Stimulated activated CD4-positive, alpha-beta T cell treated with anti-CD3 and anti-CD28 coated beads, Interleukin-1b, Interleukin-23, amount 100 ng/mL, for 1 hour (primary cell): ENCODE measurements at places on chromosomes 2 and 18.

GRCh38 chr2:191539068-191539467 lies 138.9 kb upstream of the NABP1 start:
- peak; percentile 4 for DNase-seq

- no peak for DNase-seq
These were observed 79.7 kb downstream of the FAM210A start for GRCh38 chr18:13646633-13647032.

GRCh38 chr2:143564419-143564818 lies 435.2 kb downstream of the ARHGAP15 start:
- no peak for DNase-seq

- DNase-seq, result no peak
These were observed 56.1 kb upstream of the TANK start for GRCh38 chr2:161104054-161104553.

DNA sequence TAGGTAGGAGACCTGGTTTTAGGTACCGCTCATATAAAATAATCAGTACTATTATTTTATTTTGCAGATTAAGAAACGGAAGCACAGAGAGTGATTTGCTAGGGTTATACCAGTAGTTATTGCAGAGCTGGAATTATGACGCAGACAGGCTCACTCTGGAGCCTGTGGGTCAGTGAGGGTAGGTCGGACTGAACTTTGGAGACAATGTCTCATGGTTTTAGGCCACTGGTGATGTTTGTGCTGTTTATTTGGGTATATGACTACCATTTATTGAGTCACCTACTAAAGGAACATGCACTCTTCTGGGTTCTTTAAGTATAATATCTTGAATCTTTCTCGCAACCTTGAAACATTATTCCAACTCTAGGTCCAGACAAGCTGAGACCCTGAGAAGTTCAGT lies 33.5 kb upstream of the IL1R1 start:
- DNase-seq, result no peak

DNA sequence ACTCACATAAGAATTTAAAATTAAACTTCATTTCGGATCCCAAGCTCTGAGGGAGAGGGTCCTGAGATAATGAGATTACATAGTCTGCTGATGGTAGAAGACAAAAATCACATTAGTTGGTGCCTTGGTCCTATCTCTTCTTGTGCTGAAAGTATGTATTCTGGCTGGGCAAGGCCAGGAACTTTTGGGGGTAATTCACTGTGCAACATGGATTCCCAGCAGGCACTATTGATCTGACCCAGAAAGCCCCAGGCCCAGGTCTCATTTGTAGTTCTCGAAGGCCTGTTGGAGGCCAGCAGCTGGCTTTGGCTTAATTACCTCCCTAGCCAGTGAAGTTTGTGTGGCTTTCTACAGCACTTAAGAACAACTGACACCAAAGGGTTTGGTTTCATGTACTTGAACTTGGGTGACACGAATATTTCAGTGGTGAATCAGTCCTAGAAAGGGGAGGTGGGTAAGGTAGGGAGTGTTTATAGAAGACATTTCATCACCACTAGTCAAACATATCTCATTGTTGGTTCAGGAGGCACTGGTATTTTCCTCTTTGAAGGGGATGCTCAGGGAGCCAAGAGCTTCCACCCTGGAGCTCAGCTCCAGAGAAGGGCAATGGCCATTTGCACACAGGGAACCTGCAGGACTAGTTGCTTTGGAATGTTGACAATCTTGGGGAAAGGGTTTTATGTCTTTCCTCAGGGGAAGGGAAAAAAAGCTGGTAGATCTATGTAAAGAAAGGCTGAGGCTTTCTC lies 217.8 kb downstream of the OSR1 start:
- no peak for DNase-seq

DNA sequence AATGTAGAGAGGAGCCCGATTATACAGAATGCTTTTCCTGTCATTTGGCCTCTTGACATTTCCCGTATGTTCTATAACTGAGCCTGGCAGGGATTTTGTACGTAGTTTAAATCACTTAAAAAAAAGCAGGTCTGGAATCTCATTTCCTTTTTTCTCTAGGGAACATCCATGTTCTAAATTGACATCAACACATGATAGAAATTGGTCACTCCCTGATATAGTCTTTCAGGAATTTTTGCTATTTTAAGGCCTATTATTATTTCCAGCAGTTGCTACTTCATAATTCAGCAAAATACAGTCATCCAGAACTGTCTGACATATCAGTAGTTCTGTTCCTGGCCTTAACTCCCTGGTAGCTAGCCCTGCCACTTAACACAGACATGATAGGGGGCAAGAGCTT lies 565.7 kb upstream of the ZEB2 start:
- DNase-seq, result no peak

GRCh38 chr2:75019790-75020189 lies 61.3 kb downstream of the POLE4 start:
- no peak for DNase-seq

DNA sequence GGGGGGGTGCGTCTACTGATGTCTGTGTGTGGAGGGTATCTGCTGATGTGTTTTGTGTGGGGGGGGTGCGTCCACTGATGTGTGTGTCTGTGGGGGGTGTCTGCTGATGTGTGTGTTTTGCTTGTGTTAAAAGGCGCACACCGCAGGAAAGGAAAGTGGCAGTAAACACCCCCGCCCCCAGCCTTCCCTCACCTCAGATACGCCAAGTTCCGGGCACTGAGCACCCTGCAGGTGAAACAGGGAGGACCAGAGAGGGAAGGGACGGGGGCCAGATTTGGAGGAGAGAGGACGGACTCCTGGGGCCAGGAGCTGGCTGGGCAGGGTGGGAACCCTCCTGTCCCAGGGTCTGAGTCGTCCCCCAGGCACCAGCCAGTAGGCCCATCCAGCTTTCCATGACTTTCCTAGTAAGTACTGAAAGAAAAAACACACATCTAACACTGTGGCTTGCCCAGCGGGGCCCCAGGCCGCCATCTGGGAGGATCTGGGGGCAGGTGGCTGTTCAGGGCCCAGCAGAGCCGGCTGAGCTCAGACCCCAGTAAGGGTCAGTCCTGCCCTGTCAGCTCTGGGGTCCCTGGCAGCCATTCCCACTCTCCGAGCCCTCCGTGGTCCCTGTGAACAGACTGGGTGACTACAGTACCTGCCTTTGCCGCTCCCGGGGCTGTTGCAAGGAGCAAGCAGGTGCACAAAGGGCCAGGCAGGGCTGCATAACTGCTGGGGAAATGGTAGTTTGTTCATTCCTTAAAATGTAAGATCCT lies 126.9 kb downstream of the NFATC1 start:
- DNase-seq, result peak; percentile 59

DNA sequence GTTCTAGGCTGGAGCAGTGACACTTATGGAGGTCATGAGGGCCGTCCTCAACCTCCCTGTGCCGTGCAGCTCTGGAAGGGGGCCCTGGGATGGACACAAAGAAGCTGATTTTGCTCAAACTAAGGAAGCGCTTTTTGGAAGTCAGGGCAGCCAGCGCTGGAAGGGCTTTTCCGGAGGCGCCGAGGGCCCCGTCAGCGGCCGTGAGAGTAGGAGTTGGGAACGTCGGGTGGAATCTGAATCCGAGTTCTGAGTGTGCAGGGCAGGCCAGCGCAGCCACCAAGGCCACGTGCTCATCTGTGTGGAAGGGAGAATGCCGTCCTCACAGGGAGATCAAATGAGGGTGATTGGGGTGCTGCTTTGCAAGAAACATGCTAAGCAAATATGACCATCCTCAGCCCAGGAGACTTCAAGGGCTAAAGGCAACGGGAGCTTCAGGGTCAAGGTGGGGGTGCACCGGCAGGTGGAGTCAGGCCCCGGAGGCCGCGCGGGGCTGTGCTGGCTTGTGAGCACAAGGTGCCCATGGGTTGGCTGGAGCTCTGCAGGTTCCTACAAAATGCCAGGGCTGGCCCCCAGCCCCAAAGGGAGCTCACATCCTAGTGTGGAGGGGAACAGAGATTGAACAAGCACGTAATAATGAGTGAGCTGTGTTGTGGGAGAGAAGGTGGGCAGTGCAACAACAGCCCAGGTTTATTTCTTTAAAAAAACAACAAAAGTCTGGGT lies 70.4 kb upstream of the HPCAL1 start:
- DNase-seq, result no peak

DNA sequence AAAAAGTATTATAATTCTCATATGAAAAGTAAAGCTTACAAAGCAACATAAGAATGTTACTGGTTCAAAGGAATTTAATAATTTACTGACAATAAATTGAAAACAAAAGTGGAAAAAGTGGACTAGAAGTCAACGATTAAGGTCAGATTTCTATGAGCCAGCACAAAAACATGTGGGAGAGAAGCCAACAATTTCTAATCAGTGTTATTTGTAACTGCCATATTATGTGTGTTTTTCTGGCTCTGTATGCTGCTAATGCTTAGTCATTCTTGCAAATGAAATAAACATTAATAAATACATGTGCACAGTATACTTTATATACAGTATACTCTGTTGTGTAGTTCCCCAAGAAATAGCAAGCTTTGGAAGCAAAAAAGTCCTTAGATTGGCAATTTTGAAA lies 301.3 kb upstream of the RGPD4 start:
- no peak for DNase-seq

DNA sequence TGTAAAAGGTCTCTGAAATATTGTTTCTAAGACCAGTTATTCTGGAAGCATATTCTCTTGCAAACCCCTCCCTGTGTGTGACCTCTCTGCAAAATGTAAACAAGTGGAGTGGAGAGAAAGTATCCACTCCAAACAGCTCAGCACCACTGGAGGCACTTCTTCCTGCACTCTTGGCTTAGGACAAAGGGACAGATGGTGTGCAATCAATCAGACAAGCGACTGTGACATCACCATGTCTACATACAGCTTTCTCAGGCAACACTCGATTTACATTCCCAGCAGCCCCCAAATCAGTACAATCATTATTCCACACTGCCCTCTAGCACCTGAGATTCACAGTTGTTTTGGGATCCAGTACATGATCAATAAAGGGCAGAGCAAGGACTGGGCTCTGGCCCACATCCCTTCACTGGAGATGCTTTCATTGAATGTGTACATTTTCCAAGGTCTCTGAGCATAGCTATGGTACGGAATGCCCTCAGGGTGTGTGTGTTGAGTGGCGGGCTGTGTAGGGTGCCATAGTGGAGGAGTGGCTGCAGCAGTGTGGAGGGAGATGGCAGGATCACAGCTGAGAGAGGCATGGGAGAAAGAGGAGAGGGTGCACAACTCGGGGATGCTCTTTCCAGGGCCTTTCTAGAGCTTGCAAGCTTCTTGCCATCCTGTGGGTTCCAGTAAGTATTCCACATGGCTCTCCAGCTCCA lies 311.8 kb upstream of the ST6GAL2 start:
- no peak for DNase-seq

DNA sequence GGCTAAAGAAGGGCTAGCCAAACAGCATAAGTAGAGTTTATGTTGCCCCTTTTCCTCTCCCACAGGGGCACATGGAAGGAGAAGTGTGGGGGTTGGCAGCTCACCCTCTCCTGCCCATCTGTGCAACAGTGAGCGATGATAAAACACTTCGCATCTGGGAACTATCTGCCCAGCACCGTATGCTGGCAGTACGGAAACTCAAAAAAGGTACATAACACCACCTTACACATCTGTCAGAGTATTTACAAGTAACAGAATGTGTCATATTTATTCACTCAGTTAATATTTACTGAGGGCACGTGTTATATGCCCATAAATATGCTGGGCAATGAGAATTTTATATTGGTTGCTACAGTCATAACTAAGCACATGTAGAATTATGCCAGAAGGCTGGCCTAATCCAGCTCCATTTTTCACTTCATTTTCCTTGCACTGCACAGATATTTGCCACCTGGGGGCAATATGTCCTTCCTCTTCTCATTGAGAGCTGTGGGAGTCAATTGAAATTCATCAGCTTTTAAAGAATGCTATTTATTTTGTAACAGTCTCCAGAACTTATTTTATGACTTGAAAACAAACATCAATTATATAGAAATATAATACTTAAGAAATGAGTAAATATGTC lies 150.6 kb downstream of the RTN4 start:
- DNase-seq, result no peak

DNA sequence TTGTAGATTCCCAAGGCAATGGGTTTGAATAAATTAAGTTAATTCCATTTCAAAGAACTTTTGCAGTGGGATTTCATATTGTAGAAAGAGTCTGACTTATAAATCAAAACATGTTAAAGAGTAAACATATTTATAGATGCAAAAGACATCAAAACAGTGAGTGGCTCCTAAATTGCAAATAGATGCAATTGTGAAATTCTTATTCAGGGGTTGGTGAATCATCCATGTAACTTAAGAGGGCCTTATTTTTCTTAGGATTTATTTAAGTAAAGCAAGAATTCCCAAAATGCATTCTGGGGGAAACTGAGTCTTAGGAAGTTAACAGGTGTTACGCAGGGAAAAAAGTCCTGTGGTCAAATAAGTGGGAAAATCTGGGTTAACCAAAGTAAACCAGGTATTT lies 11.3 kb downstream of the TANC1 start:
- DNase-seq, result no peak

- no peak for DNase-seq
These were observed 120.1 kb upstream of the TWIST2 start for GRCh38 chr2:238727585-238728329.

DNA sequence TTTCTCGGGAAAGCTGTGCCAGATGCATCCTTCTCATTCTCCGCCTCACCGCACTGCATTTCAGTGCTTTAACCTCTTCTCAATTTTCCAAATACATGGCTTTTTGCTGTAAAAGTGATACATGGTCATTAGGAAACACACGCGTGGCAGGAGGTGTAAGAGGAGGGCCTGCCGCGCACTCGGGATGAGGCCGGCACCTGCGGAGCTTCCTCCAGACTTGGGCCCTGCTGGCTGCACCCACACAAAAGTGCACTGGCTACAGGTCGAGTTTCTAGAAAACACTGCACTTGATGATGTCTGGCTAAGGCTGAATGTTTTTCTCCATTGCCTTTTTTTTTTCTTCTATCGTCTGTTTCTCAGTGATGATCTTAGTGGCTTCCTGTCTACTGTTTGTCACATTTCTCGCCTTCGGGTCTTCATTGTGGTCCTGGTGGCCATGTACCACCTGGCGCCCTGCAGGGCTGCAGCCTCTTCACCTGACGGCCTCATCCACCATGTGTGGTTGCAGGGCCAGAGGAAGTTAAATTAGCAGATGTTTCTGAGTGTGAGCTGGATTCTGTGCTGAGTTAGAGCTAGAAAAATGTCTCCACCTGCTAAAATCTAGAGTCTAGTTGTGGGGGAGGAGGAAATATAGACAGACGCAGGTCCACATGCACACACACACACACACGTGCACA lies 7.6 kb downstream of the KCNG2 start:
- no peak for DNase-seq

DNA sequence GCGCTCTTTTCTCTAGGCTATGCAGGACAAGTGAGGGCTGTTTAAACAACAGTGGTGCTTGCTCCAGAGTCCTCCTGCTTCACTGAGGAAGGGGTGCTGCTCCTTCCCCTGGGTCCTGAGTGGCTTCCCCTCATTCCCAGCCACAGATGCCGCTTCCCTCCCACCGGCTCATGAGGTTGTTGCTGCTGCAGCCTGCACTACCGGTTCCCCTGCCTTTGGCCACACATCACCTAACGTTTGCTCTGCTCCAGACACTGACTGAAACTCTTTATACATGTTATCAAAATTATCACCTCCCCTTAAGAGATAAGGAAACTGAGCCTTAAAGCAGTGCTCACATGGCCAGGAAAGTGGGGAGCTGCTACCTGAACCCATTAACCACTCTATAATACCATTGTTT lies 130.8 kb upstream of the LGALSL start:
- no peak for DNase-seq
